ENCODE measurements at places on chromosomes 16 and 17.

DNA sequence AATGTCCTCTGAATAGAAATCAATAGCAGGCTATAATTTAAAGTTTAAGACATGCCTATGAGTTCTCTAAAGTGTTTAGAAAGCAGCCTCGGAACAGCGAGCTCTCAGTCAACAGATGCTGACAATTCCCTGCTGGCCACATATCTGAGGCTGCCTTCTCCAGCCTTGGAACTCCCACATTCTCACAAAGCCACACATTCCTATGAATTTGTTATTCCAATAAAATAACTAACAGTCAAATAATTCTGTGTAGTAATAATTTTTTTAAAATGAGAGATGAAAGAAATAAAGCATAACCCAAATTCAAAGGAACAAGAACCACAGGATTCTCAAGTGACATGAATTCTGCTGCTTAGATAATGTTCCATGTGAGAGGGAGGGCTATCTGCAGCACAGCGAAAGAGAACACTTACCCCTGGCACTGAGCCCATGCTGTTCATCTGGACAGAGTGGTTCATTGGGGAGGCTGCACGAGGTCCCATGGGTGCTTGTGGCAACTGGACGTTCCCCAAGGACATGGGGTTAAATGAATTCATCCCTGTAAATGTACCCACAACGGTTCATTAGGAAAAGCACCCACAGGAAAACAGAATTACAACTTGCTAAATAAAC lies 56.9 kb upstream of the TRAP1 start:
- DNase-seq = no peak

GRCh38 chr17:1638171-1638590 lies 7.4 kb downstream of the SCARF1 start:
- no peak for DNase-seq

GRCh38 chr17:28416703-28417311 lies 10.8 kb upstream of the SLC46A1 start:
- peak; percentile 21 for DNase-seq

GRCh38 chr16:1159325-1159972 lies 6.5 kb downstream of the CACNA1H start:
- no peak for DNase-seq

- no peak for DNase-seq
Observed at GRCh38 chr16:8548166-8548565, 42.1 kb downstream of the TMEM114 start.

- DNase-seq = no peak
Observed at GRCh38 chr16:30948667-30949649, at the start of gene ORAI3. ORAI3 (plus strand) TSS chr16:30949068; CDS start chr16:30949290, 222 bp downstream.

GRCh38 chr17:12429116-12429515 lies 236.6 kb upstream of the MYOCD start:
- DNase-seq = no peak

GRCh38 chr16:56512025-56512424 lies 7.8 kb downstream of the BBS2 start:
- DNase-seq = no peak

DNA sequence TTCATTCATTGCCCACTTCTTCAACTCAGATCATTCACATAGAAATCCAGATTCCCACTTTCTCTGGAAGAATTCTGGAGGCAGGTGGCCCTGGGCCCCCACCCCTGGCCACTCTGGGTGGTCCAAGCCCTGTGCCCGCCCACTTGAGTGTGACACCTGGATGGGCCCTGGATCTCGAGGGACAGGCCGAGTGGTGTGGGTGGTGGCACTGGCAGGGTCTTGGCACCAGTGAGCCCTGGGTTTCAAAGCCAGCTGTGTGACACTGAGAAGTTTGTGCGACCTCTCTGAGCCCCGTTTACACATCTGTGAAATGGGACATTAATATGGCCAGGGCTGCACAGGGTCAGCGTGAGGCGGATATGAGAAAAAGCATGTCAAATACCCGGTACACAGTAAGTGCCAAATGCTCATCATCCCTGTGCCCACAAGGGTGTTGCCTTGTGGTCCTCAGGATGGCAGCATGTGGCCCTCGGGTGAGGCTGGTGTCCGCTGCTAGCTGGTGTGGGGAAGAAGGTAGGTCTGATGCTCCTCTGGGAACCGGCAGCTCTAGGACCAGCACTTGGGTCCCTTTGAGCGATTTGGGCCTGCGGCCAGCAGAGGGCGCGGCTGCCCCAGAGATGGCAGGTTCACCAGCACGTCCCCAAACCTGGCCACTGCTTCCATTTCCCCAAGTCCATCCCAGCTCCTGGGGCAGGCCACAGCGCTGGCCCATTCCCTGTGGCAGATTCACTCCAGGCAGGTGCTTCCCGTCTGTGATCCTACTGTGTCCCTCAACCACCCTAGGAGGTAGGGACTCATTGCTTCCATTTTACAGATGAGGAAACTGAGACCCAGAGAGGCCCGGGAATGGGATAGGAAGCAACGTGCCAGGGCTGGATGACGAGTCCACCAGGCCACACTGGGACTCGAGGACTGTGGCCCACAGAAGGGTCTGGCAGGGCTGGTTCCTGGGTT lies 3.6 kb downstream of the OSGIN1 start:
- DNase-seq = peak; percentile 45

DNA sequence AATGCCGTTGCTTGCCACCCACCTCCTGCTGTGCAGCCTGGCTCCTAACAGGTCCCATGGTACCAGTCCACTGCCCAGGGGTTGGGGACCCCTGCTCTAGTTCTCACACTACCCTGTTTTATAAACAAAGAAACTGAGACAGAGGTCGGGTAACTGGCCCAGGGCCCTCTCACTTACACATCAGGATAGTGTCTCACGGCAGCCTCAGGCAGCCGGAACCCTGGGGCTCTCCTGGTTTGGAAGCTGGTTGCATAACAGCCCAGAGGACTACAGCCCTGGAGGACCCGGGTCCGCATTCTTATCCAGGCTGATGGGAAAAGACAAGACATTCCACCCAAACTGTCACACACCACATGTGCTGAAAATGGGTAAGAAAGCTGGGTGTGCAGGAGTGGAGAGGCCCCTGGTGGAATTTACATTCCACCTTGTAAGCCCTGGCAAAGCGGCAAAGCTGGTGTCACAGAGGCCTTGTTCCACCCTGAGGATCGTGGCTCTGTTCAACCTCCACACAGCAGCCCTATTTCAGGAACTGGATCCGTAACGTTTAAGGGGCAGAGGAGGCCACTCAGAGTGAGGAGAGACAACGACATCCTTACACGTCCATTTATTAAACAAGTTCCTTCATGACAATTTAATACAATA lies 9.8 kb downstream of the CMTM3 start:
- DNase-seq = no peak

- no peak for DNase-seq
Observed at GRCh38 chr16:20610892-20611349, 34.8 kb upstream of the ACSM2B start.

- DNase-seq = no peak
Observed at GRCh38 chr16:79247386-79247785, 353.2 kb downstream of the MAF start.

DNA sequence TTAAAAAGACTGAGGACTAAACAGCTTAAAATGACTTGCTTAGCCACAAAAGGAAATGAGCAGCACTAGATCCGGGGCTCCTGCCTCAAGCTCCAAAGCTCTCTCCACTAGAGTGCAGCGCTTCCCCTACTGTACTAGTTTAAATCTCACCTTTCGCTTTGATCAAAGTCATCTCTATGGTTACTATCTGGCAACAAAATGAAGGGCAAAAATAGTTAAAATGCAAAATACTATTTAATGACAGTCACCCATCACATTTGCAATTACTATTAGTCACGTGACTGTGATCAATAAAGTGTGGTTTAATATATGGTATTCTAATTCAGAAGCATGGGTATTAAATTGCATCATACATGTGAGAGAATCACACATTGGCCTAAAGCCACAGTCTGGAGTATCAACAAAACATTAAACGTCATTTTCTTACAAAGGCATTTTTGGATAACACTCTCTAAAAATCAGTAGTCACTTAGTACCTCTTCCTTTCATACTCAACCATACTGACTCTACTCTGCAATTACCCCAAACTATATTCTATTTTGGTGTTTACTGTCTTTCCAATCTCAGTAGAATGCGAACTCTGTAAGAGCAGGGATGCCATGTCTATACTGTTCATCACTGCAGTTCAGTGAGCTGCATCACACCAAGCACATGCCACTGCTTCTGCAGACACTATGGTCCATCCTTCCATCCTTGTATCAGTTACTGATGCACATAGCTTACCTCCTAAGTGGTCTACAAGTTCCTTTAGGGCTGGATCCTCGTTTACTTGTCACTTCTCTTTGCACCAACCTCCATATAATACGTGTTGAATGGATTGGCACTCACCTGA lies 6.2 kb downstream of the PSMD12 start:
- peak; percentile 36 for DNase-seq

DNA sequence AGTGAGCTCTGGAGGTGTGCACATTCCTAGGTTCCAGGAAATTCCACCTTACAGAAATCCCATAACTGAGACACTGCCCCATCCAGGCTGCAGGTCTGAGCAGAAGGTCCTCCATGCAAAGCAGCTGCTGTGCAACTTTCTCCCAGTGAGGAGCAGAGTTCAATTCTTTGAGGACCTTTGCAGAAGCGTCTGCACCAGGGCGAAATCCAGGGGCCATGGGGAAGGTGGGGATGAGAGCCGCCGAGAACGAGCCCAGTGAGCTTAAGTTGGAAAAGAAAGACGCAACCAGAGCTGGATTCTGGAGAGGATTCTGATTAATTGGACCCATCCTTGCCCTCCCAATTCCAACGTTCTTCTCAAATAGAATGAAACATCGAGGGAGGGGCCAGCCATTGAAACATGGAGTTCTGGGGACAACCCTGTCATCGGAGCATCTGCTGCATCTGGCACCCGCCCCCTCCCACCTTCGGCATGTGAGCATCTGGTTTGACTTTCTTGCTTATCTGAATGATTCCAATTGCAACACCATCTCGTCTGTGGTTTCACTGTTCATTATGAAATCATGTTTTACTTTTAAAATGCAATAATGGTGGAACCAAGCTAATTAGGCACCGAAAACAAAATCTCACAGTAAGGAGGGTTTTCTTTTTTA lies 190.6 kb upstream of the FOXF1 start:
- no peak for DNase-seq

GRCh38 chr17:76772842-76773525 lies 35.1 kb downstream of the MFSD11 start:
- DNase-seq = peak; percentile 49

DNA sequence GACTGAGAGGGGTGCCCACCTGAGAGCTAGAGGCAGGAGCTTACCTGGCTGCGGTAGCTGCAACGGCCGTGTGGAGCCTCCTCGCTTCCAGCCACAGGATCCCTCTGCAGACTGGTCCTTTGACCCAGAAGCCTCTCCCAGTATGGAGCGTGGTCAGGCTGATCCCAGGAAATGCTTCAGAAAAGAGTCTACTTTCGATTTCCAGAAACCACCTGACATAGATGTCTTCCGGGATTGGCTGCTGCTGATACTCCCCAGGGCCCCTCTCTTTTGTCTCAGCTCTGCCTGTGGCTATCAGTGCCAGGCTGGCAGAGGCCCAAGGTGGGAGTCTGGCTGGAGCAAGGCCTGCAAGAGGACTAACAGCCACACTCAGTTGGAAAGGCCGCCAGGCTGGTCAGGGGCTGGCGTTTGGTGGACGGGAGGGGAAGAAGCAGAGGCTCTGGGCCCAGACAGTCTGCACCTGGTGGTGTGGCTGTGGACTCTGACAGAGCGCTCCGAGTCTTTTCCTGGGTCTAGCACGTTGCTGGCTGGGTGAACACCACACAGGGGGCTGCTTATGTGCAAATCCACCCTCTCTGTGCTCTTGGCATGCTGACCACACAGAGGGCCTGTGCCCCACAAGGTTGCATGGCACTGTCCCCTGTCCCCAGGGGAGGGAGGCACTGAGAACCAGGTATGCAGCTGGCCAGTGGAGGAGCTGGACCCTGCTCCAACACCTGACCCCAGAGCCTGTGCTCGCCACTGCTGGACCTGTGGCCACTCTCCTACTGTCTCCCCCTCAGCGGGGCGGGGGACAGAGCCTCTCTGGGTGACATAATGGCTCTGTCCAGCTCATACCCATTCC lies at the start of gene LGALS3BP:
TSS of gene LGALS3BP (minus strand) at position 144 of the 844 bp plus-strand sequence. CDS start 2,732 bp downstream, outside the sequence.
- DNase-seq = no peak

DNA sequence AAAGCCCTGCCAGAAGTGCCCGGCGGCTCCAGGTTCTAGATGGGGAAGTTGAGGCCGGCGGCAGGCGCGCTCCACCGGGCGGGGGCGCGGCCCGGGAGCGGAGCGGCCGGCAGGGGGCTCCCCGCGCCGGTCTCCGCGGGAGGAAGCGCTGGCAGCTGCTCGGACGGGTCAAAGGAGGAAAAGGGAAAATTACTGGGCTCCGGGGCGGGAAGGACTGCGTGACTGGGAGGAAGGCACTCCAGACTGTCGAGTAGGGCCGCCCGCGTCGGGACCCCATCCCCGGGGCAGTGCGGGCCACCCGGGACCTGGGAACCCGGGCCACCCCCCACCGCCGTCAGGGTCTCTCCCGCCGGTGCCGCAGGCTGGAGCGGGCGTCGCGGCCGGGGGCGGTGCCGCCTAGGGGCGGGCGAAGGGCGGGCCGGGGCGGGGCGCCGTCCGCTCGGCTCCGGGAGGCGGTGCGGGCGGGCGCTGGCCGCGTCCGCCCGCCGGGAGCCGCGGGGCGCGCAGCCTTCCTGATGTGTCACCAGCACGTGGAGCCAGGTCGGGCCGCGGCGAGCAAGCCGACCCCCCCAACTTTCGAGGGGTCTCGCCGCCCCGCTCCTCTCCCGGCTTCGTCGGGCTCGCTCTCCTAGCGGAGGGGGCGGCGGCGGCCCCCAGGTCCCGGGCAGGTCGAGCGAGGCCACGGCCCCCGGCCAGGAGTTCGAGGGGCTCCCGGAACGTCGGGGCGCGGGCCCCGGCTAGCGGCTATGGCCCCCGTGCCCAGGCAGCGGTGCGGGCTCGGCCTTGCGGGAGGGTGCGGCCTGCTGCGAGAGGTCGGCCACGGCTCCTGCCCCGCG lies 167.5 kb downstream of the RAB11FIP4 start:
- DNase-seq = peak; percentile 50

DNA sequence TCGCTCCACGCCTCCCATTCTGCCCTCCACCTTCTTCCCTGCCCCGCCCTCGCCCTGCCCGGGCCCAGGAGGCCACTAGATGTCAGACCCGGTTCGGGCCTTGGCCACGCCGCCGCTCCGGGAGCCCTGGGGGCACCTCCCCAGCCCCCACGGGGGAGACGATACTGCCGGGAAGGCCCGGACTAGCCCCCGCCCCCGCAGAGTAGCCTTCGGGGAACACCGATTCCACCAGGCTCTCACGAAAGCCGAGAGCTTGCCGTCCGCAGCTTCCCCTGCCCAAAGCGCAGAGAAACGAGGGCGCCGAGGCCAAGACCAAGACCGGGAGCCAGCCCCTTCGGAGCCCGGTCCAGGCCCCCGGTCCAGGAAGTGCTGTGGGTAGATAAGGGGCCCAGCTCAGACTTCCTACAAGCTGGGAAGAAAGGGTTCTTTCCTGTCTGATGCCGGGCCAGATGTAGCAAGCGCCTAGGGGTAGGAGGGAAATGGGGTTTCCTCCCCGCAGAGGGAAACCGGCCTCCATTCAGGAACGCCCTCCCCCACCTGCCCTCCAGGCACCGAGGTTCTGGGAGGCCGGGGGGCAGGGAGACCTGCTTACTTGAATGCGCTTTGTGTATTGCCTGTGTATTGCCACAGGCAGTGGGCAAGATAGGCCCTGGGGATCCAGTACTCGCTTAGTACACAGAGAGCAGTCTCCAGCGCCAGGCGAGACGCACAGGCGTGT lies 806 bp upstream of the CYB561 start:
- peak; percentile 41 for DNase-seq

Measured in T-helper 9 cell (primary cell).